ENCODE measurements at places on chromosomes 1 and 21.

DNA sequence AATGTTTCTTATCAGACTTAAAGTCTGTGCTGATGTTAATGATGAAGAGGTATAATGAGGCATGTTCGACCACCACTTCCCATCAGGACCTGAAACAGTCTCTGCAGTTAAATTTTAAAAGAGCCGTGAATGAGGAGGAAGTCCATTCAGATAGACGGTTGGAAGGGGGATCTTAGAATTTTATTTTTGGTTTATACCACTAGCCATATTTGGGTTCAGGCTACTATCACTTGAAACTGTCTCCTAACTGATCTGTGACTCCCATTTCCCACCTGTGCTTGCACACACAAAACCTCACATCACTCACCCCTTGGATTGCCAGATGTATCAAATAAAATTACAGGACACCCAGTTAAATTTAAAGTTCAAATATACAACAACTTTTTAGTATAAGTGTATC lies 9.9 kb upstream of the ANKRD13C start:
- no peak for DNase-seq

- DNase-seq, result no peak
Observed at GRCh38 chr1:168405906-168406549, 125.4 kb downstream of the TBX19 start.

DNA sequence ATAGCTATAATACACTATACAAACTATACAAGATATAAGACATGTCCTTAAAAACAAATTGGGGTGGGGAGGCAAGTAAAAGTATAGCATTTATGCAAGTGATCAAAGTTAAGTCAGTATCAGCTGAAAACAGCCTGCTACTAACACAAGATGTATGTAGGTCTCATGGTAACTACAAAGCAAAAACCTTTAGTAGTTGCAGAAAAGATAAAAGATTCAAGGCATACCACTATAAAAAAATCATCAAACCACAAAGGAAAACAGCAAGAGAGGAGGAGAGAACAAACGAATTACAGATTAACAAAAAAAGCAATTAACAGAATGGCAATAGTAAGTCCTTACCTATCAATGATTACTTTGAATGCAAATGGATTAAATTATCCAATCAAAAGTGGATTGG lies 22.7 kb downstream of the ERO1B start:
- no peak for DNase-seq

DNA sequence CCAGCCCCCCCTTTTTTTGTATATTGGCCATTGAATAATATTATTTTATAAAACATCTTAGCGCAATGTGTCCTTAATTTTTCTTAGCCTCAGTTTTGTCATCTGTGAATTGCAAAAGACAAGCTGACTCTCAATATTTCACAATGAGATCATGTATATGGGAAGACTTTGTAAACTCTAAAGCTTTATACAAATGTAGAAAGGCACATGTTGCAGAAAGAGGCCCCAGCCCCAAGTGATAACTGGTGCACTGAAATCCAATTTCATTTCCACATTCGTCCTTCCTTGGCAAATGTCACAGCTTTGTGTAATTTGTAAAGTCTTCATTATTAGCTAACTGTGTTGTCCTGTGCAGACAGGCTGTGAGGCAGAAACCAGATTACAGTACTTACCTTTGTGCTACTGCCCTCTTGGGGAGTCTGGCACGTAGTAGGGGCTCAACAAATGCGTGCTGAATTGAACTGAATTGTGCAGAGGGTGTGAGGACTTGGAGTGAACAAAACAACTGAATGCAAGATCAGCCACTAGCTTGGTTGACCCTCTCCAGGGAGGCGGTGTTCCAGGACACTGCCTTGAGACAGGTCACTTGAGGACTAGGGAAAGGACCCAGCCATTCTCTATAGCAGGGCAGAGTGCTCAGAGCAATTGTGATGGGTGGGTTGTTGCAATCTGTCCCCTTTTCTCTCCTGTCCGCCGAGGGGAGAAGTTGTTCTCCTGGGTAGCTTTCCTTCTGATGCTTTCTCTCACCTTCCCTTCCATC lies 74.6 kb downstream of the LMO4 start:
- no peak for DNase-seq

GRCh38 chr1:209768354-209768774 lies 12.5 kb downstream of the TRAF3IP3 start:
- peak; percentile 37 for DNase-seq

- no peak for DNase-seq
Observed at GRCh38 chr1:207172885-207173284, 68.9 kb downstream of the C4BPA start.

- no peak for DNase-seq
Observed at GRCh38 chr1:29488086-29488793, 251.9 kb downstream of the PTPRU start.

GRCh38 chr1:38018864-38019343 lies 6.4 kb downstream of the UTP11 start:
- peak; percentile 58 for DNase-seq

- DNase-seq, result no peak
Observed at GRCh38 chr1:231192620-231193163, 30.8 kb downstream of the TRIM67 start.

DNA sequence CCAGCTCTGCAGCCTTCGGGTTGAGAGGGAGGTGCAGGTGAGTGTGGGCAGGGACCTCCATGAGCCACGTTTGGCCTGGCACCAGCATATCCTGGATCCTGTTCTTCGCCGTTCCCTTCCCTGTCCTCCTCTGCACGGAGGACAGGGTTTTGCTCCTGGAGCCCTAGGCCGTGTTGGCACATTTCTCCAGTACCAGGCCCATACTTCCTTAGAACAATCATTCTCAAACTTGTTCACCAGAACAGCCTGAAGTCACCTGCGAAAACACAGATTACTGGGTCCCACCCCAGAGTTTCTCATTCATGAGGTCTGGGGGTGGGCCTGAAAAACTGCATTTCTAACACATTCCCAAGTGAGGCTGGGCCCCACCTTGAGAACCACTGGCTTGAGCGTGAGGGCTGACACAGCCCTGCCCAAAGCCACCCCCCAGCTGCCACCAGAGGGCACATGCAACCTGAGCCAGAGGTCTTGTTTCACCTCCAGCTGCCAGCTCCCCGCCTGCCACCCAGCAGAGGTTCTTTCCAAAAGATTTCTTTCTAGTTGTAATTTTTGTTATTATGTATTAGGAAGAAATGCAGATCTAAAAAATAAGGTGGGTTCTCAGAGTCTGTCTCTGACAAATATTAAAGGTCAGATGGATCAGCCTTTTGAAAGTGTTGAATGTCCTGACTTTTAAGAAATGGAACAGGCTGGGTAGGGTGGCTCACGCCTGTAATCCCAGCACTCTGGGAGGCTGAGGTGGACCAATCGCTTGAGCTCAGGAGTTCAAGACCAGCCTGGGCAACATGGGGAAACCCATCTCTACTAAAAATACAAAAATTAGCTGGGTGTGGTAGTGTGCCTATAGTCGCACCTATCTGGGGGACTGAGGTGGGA lies 39.6 kb upstream of the LDLRAP1 start:
- peak; percentile 41 for DNase-seq

- no peak for DNase-seq
Observed at GRCh38 chr1:230368363-230368762, 57.8 kb downstream of the PGBD5 start.

DNA sequence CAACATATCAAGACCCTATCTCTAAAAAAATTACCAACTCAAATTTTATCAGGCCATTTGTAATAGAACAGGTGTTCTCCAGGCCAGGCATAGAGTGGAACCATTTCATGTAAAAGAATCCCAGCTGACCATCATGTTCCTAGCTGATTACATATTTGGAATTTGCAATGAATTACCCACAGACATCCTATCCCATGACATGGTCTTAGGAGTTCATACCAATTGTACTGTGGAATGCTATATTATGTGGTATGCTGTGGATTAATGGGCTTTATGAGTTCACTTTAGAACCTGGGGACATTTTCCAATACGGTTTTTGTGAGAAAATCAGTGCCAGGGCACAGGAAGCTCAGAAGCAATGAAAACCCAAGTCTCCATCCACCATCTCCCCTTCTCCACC lies 110.3 kb downstream of the ZNF281 start:
- DNase-seq, result no peak

DNA sequence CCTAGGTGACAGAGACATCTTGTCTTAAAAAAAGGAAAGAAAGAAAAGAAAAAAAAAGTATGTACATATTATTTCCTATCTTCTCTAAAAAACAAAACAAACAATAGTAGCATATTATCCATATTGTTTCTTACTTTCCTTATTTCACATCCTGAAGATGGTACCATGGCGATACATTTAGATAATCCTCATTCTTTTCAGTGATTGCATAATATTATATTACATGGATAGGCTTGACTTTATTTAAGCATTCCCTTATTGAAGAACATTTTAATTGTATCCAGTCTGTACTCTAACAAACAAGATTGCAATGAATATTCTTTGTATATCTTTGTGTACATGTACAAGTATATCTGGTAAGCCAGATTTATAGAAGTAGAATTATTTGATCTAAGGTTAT lies 82.9 kb upstream of the PUM1 start:
- no peak for DNase-seq

GRCh38 chr21:25215698-25216384 lies 391.4 kb downstream of the MRPL39 start:
- DNase-seq, result no peak

GRCh38 chr21:31191553-31191952 lies 152.5 kb downstream of the TIAM1 start:
- DNase-seq, result no peak

- no peak for DNase-seq
Observed at GRCh38 chr1:198290089-198290683, 133.4 kb downstream of the NEK7 start.

- no peak for DNase-seq
Observed at GRCh38 chr1:48019714-48020315, 22.6 kb upstream of the TRABD2B start.

GRCh38 chr1:57591842-57592241 lies 168.0 kb upstream of the DAB1 start:
- DNase-seq, result no peak

DNA sequence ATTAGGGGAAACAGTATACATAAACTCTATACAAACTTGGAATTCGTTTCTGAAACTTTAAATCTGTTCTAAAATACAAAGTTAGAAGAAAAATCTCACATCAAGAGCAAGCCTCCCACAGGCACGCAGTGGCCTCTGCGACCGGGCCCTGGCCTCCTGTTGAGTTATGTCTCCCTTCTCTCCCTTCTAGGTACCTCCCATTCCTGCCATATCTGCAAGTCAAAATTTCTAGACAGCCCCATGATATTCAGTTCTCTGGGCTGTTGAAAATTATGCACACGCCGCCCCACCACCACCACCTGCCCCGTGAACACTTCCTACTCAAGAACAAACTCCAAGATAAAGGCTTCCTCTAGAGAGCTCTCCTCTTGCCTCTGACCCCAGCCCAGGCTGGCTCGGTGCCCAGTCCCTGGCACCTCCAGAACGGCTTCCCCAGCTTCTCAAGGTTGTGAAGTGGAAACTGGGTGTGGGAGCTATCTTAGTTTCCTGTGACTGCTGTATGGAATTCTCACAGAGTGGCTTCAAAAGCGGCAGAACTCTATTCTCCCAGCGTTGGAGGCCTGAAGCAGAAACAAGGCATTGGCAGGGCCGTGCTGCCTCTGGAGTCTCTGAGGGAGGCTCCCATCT lies 37.7 kb upstream of the LRP8 start:
- peak; percentile 60 for DNase-seq

DNA sequence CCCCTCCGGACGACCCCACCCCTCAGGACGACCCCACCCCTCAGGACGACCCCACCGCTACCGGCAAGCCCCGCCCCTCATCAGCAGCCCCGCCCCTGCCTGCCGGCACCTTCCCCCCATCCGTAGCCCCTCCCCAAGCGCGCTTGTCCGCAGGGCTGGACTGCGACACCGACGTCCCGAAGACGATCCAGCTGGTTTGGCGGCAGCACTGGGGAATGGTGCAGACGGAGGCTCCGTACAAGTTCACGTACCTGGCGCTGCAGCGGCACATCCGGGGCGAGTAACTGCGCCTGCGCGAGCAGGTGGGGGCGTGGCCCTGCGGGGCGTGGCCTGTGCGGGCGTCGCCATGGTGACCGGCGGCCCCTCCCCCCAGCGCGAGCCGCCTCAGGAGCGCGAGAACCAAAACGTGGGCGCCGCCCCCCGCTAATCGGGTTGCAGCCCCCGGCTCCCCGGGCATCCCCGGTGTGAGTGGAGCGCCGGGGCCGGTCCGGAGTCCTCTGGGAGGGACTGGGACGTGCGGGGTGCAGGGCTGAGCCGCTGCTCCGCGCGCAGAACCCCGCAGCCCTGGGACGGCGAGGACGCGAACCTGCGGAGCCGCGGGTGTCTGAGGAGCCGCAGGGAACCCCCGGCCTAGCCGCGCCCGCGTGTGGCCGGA lies 4.9 kb downstream of the RNF223 start:
- peak; percentile 83 for DNase-seq

GRCh38 chr21:27206368-27206982 lies 239.6 kb upstream of the ADAMTS5 start:
- no peak for DNase-seq

DNA sequence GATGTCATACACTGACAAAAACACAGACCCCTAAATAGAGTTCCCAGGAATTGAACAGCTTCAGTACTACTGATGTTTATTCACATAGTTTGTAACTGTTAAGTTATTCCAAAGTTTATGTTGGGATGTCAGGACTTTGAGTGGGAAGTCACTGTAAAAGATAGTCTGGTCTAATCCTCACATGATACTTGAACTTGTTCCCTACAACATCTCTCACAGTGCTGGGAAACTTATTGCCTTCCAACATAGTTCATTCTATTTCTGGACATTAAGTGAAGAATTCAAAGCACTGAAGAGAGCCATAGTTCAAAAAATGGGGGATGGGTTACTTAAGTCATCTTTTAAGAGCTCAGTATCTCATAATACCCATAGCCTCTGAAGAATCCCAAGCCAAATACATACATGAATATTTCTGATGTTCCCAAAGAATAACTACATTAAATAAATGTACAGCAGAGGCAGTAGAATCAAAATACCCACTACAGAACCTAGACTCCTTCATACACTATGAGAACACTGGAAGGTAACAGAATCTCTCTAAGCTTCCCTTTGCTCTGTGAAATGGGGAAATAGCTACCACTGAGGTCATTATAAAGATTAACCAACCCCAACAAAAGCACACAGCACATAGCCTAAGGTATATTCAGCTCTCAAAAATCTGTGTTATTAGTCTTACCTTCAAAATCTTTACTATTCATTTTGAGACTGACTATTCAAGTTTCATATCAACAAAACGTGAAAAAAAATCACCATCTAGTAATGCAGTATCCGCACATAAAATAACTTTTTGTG lies 81.4 kb downstream of the ESRRG start:
- no peak for DNase-seq

- no peak for DNase-seq
Observed at GRCh38 chr1:67336783-67337182, 29.1 kb downstream of the IL12RB2 start.

DNA sequence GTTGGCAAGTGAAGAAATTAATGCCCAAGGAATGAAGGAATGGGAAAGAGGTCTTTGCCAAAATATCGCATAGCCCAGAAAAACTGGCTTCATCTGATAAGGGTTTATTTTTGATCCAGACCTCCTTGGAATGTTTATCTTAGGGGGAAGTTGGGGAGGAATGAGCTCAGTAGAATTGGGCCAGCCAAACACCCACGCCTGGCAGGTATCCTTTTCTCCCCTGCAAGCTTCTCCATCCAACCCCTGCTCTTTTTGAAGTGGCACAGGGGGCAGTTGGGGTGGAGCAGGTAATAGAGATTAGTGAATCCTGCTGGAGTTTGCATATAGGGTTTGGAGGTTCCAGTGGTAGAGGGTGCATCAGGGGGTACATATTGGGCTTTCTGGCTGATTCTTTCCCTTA lies 21.1 kb downstream of the INTS3 start:
- no peak for DNase-seq
